ENCODE measurements at places on chromosomes 7 and 10.

DNA sequence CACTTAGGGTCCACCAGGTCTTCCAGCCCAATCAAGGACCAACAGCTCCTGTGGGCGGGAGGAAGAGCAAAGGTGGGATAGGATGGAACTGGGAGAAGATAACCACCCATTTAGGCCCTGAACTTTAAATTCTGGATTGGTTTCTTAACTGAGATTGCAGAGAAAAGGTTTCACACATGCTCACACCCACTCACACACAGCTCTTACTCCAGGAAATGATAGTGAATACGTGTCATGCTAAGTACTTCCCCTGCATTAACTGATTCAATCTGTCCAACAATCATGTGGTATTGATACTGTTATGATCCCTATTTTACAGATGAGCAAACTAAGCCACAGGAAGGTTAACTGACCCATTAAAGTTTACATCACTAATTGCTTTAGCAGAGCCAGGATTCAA lies 4.6 kb upstream of the CYP3A4 start:
- DNase-seq, result no peak

DNA sequence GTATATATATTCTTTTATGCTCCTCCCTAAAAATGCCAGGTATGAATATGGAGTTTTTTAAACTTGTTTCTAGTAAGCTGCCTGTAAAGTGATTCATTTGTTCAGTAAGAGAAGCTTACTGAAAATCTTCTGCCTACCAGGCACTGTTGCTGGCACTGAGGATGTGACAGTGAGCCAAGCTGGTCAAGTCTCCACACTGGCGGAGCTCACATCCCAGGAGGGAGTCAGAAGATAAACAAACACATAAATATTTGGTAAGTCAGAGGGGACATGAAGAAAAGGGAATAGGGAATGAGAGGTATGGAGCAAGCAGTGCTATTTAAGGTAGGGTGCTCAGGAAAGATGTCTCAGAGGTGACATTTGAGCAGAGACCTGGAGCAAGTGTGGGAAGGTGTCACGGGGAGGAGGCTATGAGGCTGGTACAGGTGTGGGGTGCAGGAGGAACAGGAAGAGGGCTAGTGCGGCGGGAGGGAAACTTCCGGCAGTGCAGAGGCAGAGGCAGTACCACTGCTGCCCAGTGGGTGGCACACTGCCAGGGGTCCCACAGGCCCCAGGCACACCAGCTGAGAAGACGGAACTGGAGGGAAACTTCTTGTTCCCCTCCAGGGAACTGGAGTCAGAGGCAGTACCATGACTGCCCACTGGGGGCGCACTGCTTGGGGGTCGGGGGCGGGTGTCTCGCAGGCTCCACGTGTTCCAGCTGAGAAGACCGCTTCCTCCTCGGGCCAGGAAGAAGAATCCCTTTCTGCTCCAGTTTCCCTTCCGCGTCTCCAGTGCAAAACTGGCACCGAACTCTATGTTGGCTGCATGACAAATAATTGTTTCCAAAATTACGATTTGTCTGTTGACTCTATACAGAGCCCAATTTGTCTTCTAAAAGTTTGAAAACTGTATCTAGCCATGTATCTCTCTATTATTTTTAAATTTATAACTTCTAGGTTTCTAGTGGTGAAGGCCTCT lies 161.0 kb downstream of the TEX36 start:
- no peak for DNase-seq

GRCh38 chr10:93139059-93139655 lies 65.5 kb downstream of the CYP26A1 start:
- DNase-seq, result no peak

DNA sequence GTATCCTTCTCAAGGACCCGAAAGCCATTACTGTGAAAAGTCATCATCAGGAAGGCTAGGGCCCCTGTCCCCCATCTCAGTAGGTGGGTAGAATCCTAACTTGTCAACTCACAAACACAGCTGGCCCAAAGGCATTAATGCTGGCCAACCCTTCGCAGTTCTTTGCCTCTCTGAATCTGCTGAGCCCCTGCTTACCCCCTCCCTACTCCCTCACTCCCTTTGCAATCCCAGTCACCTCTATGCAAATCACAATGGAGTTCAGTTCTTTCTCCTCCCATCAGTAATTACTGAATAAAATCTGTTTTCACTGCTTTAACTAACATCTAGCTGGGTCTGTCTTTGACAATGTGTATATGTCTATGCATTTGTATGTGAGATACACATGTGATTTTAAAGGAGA lies 38.1 kb upstream of the AOAH start:
- DNase-seq, result no peak

- DNase-seq, result no peak
Observed at GRCh38 chr7:157949711-157950110, 612.9 kb downstream of the DNAJB6 start.

DNA sequence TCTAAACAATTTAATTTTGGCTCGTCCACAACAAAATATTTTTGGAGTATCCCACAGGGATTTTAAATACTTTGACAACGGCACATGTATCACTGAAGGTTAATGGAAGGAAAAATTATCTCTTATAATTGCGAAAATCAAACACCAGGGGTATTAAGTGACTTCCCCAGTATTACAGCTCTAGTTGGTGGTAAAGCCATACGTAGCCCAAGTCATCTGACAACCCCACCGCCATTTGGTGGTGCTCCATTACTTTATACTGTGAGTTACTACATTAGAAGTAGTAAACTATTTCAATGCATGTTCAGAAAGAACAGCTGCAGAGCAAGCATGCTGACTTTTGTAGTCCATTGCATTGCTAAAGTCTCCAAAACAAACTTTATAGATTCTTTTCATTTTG lies 179.7 kb downstream of the HGF start:
- no peak for DNase-seq

DNA sequence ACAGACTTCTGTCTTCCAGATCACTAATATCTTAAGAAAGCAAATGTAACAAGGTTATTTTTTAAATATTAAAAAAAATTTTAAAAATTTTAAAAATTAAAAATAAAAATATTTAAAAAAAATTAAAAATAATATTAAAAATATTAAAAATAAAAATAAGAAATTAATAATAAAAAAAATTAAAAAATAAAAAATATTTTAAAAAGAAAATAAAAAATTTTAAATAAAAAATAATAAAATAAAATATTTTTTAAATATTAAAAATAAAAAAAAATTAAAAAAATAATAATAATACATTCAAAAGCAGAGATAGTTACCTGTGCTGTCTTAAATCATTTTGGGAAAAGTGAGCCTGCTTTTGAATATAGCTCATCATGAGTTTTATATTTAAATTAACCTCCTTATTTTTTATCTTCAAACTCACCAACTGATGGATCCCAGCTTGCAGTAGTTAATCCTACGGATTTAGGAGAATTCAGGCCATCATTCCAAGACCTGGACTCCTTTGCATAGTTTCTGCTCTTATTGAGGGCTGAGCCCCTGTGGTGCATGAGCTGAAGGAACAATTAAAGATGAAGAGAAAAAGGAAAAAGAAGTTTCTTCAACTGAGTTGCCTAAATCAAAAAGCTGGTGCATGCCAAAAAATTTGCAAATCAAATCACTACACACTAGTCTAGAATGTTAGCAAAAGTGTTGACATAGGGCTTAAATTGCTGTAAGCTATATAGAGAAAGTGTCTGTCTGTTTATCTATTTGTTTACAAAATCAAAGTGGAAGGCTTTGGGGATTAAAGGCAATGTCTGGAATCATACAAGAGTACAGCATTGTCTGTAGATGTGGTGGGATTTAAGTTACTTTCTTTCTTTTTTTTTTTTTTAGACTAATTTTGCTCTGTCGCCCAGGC lies 50.5 kb upstream of the ZNF438 start:
- no peak for DNase-seq

DNA sequence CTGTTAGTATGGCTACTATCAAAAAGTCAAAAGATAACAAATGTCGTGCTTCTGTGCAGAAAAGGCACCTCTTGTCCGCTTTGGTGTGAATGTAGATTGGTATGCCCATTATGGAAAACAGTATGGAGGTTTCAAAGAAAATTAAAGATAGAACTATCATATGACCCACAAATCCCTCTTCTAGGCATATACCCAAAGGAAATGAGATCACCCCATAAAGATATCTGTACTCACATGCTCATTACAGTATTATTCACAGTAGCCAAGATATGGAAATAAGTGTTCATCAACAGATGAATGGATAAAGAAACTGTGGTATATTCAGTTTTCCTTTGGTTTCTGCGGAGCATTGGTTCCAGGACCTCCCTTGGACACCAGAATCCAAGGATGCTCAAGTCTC lies 180.5 kb upstream of the PPP1R3A start:
- no peak for DNase-seq

GRCh38 chr10:109982123-109982522 lies 25.7 kb upstream of the ADD3 start:
- no peak for DNase-seq

DNA sequence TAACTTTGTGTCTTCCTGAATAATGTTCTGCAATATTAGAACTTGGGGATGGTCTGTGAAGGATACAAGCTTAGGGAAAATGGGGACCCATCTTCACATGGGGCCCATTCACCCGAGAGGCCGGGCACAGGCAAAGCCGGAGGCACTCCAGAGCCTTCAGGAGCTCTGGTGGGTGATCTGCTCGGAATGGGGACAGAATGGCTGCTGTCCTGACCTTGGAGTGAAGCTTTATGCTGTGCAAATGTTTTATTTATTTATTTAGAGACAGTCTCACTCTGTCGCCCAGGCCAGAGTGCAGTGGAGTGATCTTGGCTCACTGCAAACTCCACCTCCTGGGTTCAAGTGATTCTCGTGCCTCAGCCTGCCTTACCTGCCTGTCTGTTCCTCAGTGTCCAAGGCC lies 55.4 kb downstream of the DYNC2I1 start:
- no peak for DNase-seq

- no peak for DNase-seq
Observed at GRCh38 chr10:133124357-133125211, 35.4 kb upstream of the KNDC1 start.

- no peak for DNase-seq
Observed at GRCh38 chr10:21518641-21519396, 6.7 kb downstream of the SKIDA1 start.

GRCh38 chr7:136588216-136588615 lies 280.2 kb upstream of the CHRM2 start:
- no peak for DNase-seq

- DNase-seq, result no peak
Observed at GRCh38 chr7:135175931-135176330, 5.4 kb upstream of the CYREN start.
